ENCODE measurements at places on chromosomes 5 and 9.

GRCh38 chr5:63155310-63155631 lies 576.7 kb downstream of the LRRC70 start:
- no peak for DNase-seq

- DNase-seq: no peak
These were observed 584 bp downstream of the USP20 start for GRCh38 chr9:129835860-129836223.

DNA sequence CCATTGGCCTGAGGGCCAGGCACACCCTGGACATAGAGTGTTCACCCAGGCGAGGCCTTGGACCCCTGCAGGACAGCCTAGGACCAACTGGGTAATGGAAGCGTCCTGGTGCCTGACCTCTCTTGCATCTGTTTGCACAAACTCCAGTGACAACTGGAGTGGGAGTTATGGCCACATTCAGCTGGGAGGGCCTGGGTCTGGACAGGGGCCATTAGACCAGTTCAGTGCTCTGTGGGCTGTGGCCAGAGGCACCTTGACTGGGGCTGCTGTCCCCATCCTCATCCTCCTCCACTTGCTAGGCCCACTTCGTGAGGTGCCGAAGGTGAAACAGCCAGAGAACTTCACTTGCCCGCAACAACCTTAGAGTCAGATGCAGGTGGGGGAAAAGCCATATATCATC lies 372.7 kb upstream of the IRX1 start:
- no peak for DNase-seq

GRCh38 chr5:8865266-8865665 lies 680.6 kb downstream of the SEMA5A start:
- DNase-seq: no peak

GRCh38 chr5:88188458-88189132 lies 80.0 kb downstream of the TMEM161B start:
- no peak for DNase-seq

DNA sequence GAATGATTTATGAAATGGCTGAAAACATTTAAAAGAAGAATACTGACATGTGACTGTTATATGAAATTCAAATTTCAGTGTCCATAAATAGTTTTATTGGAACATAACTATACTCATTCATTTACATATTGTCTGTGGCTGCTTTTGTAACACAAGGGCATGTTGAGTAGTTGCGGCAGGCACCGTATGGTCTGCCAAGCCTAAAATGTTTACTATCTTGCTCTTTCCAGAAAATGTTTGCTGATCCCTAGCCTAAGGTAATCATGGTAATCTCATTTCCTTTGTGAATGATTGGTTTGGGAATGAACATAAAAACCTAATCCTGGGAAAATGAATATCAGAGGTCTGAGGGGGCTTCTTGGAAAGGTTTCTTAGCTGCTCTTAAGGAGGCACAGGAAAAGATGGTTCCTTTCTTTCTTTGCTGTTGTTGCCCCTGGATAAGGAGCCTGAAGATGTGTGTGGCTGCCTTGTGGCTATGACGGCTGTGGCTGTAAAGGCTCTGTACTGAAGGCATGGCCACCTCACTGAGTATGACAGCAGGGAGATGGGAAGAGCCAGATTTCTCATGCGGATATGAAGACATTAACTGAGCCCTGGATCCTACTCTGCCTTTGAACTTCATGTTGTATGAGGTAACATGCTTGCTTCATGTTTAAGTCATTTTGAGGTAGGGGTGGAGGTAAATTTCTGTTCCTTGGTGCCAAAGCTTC lies 419.4 kb upstream of the CLINT1 start:
- no peak for DNase-seq

DNA sequence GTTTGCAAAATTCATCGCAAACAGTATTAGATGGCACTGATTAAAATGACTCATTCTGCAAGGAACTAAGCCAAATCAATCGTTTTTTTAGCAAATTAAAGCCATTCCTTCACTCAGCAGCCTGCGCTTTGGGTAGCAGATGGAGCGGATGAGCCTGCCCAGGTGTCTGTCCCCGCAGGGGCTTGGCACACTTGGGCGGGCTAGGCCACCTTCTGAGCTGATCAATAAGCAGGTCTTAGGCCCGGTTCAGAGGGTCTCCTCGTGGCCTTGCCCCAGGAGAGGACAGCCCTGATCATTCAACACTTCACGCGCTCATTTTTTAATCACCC lies 78.0 kb upstream of the FCN1 start:
- DNase-seq: no peak

DNA sequence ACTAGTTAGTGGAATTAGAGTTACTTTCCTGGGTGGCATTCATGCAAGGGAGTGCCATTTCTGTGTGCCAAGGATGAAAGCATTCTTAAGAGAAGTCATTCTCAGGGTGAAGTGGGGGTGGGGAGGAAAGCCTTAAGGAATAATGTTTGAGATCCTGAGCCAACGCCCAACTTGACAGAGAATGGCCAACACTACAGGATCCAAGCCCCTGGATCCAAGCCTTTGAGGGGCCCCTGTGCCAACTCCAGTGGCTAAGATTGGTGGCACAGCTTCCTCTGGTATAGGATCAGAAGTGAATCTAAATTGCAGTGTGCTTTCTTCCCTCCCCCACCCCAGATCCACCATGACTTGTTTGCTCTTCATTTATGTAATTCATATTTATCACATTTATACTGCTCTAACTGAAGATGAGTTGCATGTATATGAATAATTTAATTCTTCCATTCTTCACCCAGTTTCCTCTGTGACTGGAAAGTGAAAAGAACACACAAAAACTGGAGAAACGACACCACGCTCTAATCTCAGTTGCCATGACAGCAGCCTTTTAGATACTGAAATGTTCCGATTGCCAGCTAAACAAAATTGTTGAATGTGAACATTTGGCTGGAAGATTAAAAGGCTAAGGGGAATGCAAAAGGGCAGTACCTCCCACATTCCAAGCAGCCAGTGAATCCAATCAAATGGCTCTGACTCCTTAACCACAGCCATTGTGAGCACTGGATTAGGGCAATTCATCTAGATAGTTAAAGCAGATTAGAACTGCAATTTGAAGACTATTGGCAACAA lies 4.5 kb downstream of the ZNF608 start:
- DNase-seq: peak; percentile 98

DNA sequence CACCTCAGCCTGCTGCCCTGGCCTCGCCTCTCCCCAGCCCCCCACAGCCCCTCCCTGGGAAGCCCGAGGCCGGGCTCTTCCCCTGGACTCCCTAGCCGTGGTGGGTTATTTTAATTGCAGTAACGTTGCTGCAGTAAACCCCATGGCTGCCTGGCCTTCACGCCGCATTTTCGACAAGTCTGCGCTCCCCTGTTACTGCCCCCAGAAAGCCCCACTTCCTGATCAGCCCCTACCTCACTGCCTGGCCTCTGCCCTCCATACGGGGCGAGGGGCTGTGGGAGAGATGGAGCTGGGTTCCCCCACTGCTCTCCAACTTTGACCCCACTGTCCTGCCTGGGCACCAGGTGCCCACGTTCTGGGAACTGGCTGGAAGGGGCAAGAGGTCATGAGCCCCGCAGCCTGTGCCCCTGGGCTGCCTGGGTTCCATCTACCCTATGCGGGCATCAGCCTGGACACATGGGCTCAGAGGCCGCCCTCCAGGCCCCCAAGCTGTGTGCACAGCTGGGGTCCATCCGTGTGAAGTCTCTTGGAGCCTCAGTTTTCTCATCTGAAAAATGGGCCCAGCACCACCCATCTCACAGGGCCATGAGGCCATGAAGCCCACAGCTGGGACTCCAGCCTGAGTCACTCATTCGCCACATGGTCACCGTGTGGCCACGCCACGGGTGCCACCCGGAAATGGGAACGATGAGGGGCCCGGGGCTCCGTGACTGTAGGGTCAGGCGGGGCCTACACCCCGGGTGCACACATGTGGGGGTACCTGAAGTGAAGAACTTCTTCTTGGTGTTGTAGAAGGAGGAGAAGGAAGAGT lies 11.5 kb downstream of the EGFL7 start:
- no peak for DNase-seq

- no peak for DNase-seq
These were observed 25.1 kb downstream of the ZNF618 start for GRCh38 chr9:113901221-113901688.

- no peak for DNase-seq
These were observed 128.7 kb downstream of the TRIM32 start for GRCh38 chr9:116815835-116816234.

DNA sequence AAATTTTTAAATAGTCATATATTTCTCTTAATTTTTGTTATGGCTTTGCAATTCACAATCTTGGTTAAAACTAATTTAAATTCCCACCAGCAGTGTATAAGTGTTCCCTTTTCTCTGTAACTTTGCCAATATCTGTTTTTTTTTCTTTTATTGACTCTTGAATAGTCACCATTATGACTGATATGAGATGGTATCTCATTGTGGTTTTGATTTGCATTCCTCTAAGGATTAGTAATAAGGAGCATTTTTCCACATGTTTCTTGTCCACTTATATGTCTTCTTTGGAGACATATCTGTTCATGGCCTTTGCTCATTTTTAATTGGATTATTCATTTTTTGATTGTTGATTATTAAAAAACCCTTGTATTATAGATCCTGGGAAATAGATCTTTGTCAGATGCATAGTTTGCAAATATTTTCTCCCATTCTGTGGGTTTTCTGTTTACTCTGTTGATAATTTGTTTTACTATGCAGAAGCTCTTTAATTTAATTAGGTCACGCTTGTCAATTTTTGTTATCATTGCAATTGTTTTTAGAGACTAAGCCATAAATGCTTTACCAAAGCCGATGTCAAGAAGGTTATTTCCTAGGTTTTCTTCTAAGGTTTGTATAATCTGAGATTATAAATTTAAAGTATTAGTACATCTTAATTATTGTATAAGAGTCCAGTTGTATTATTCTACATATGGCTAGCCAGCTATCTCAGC lies 610.9 kb downstream of the CHSY3 start:
- peak; percentile 89 for DNase-seq

DNA sequence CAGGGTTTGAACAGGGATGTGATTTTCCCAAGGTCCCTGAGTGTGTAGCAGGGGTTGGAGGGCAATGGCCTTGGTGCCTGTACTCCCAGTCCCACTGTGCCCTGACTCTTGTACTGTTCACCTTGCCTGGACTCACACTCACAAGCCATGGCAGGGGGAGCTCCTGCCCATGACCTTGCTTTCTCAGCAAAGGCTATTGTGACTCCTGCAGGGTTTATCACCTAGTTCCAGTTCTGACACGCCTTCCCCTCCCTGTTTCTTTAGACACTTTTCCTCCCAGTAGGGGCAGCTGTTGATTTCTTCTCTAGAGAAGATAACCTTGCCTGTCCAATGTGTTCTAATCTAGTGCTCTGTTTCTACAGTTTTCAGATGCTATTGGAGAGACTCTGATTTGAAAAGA lies 139.5 kb downstream of the FSTL4 start:
- no peak for DNase-seq

GRCh38 chr9:135715056-135715595 lies 13.1 kb downstream of the KCNT1 start:
- DNase-seq: no peak

DNA sequence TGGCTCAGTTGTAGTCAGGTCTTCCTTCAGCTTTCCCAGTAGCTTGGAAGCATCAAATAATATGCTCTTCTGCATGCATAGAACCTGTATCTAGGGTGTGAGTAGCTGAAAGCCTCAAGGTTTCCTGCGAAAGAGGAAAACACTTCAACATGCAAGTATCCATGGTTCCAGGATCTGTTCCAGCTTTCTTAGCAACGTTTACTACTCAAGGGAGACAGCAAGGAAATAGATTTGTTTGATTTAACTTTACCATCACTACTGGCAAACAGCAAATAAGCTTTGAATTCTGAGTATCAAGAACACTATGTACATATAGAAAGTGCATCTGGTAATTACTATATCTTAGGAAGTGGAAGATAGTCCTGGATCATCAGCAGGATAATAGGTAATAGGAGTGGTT lies 341.0 kb downstream of the PRR16 start:
- DNase-seq: no peak

- no peak for DNase-seq
These were observed 112.8 kb upstream of the ELL2 start for GRCh38 chr5:96074460-96074859.

GRCh38 chr5:168434746-168435321 lies 51.4 kb upstream of the RARS1 start:
- DNase-seq: peak; percentile 21

DNA sequence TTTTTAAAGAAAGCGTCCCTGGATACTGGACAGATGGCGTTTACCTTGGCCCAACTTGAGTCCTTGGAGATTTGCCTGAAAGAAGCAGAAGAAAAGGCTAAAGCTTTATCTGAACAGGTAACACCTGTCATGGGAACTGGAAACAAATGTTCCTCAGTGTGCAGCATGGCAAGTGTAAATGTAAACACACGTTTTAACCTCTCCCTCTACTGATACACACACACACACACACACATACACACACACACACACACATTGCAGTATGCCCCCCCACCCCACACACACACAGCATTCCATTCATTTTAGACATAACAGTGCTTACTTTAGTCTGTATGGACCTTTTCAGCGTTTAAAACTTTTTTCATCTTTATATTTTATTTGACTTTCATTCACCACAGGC lies 51.1 kb downstream of the CCDC192 start:
- DNase-seq: no peak

- no peak for DNase-seq
These were observed 39.8 kb upstream of the ANGPTL2 start for GRCh38 chr9:127162046-127162863.

- no peak for DNase-seq
These were observed 45.0 kb downstream of the SAXO1 start for GRCh38 chr9:18988003-18988402.

- DNase-seq: no peak
These were observed 289.9 kb upstream of the SLC30A5 start for GRCh38 chr5:68803881-68804319.

- DNase-seq: no peak
These were observed 3.7 kb downstream of the CLTB start for GRCh38 chr5:176412517-176413254.

DNA sequence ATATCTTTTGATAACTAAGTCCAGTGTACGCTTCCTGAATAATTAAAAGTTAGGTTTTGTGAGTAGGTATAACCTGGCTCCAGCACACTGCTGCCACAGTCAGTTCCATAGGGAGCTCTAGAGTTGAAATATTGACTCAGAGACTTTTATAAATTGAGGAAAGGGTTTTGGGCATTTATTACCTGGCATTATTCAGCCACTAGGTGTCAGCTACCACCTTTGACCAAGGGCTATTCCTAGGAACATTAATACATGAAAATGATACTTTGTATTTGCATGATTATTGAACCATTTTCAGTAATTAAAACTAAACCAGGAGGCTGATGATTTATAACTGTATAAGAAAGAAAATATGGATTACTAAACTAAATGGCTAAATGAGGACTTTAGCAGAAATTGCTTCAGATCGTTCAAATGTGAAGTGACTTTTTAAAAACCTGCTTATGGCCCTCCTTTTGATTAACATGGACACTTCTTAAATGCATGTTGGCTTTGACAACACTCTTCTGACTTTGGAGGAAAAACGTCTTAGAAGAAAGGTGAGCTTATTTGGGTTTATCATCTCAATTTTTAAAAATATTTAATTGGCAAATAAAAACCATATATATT lies 83.0 kb downstream of the SMC2 start:
- DNase-seq: peak; percentile 27

- DNase-seq: no peak
These were observed 346.9 kb downstream of the RAB3C start for GRCh38 chr5:58929726-58930125.

All from RCC 7860 (cell line).